ENCODE measurements at places on chromosomes 2 and 18.

- DNase-seq: no peak
These were observed 70.0 kb downstream of the MBP start for GRCh38 chr18:77062518-77063003.

GRCh38 chr2:3442185-3442584 lies 62.7 kb downstream of the TRAPPC12 start:
- DNase-seq: no peak

DNA sequence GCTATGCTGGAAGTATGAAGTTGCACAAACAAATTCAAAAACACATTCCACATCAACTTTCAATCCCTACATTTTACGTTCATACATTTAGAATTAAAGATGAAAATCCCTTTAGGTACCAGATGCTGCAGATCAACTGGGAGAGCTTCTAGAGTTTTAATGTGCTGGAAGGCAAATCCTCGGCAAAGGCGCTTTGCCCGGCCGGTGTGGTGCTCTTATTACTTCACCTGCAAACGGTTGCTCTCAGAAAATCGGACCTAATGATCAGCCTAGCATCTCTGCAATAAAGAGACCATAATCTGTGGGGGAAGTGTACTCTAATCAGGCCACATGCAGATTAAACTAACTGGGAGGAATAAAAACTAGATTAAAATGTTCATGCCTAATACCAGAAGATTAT lies 513.8 kb downstream of the ZEB2 start:
- no peak for DNase-seq

GRCh38 chr2:181585732-181586131 lies 71.2 kb downstream of the CERKL start:
- DNase-seq: no peak

- no peak for DNase-seq
These were observed 5.9 kb upstream of the ANKRD39 start for GRCh38 chr2:96863575-96864342.

DNA sequence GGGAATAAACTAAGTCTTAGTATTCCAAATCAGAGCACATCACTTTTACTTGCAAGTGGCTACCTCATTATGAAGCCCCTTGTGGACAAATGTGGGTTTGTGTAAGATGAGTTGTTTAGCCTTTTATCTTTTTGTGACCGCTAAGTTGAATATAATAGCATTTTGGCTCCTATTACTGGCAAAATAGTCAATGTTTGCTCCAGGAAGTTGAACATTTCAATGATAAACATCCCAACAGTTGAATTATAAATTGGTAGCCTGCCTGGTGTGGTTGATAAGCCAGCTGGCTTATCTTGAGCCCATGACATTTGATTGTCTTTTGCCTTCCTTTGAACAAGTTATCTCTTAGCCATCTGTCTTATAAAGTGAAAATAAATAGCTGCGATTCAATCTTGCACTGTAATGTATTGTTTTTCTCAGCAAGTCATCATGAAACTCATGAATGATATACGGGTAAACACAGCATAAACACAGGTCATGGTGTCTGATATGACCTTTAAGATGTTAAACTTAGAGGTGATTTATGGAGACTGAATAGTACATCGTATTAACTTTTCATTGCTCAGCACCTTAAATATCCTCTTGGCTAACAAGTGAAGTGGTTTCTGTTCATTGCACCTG lies 338.4 kb downstream of the SOCS6 start:
- DNase-seq: no peak

GRCh38 chr2:1759611-1759930 lies 15.3 kb upstream of the PXDN start:
- DNase-seq: no peak

DNA sequence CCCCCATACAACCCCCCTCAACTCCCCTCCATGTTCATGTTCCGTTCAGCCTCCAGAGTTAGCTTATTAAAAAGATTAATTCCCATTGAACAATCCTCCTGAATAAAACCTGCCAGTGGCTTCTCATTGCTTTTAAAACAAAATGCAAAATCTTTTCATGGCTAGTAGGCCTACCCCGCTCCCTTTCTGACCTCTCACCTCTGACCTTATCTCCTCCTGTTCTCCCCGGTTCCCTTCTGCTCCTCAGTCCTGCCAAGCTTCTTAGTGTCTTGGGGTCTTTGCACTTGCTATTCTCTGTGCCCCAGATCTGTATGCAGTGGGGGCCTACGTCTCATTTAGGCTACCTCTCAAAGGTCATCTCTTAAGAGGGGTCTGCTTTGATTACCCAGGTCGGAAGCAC lies 64.3 kb downstream of the RHOB start:
- no peak for DNase-seq

- no peak for DNase-seq
These were observed 27.2 kb upstream of the FBLN7 start for GRCh38 chr2:112110966-112111365.

- DNase-seq: no peak
These were observed 9.6 kb downstream of the SERPINB2 start for GRCh38 chr18:63897072-63897471.

DNA sequence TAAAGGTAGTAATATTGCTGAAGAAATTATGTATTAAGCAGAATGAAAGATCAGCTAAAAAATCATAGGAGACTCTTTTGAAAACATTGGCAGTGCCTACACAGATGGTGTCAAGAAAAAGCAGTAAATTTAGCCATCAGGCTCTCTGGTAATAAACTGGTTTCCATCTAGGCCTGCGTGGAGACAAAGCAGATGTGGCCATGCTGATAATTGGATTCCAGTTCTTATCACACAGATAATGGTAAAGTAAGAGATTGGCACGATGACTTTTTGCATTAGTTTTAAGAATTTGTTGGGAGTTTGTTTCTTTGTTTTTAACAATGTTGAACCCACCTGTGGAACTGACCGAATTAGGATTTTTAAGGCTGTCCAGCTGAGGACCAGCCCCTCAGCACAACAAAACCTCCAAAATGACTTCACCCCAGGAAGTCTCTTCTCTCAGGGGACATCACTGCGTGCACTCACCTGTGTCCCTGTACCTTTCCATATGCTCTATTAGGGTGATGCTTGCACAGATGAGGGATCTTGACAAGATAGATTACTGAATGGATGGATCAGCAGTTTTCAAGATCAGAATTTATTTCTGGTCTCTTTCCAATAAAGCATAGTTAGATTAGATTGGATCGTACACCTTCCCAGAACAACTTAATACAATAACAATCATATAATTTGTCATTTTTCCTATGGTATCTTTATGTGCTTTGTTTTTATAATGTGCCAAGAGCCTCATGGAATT lies 69.1 kb upstream of the DNAJC10 start:
- no peak for DNase-seq

DNA sequence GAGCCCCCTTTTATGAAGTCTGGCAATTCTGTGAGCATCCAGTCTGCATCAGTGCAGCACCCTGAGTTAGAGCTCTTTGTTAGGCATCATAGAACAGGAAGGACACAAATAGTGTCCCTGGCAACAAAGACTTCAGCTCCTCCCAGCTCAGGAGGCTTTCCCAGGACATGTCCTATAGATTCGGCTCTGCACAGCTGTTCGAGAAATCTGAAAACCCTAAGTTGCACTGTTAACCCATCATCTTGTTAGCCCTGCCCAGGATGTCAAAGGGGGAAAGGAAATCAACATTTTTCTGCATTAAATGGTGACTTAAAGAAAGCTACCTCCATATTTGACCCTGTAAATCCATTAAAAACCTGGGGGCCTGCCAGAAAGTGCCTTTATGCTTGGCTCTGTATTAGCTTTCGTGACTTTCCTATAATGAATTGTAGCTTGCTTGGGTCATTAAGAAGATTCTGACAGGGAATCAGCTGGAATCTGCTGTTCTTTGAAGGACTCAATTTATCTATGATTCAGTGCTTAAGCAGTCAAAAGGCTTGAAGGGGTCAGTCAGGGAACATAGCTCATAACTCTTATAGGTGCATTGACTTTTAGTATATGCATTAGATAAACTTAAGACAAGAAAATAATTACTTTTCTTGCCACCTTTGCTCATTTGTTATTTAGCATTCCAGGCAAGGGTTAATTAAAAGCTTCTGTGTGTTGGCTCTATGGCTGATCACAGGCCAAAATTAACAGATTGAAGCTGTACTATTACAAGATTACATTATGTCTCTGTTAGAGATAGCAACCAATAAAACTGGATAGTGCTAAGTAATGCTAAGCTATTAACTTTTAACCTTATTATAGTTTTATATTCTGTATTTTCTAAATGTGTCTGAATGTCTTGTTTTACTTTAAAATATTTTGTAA lies 20.6 kb downstream of the ERMN start:
- no peak for DNase-seq

DNA sequence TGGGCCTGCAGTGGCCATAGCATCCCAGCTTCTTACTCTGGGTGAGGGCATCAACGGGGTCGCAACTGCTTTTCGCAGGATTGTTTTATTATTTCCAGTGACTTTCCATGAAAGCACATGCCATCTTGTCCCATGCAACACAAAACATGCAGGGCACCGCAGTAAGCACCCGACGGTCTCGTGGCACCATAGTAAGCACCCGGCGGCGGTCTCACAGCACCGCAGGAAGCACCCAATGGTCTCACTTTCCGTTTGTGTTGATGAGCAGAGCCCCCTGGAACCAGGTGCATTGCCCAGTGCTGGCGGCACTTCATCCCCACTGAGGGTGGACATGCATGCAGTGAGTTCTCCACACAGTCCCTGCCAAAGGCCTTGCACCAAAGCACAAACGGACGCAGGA lies 271.9 kb downstream of the MYT1L start:
- DNase-seq: no peak

DNA sequence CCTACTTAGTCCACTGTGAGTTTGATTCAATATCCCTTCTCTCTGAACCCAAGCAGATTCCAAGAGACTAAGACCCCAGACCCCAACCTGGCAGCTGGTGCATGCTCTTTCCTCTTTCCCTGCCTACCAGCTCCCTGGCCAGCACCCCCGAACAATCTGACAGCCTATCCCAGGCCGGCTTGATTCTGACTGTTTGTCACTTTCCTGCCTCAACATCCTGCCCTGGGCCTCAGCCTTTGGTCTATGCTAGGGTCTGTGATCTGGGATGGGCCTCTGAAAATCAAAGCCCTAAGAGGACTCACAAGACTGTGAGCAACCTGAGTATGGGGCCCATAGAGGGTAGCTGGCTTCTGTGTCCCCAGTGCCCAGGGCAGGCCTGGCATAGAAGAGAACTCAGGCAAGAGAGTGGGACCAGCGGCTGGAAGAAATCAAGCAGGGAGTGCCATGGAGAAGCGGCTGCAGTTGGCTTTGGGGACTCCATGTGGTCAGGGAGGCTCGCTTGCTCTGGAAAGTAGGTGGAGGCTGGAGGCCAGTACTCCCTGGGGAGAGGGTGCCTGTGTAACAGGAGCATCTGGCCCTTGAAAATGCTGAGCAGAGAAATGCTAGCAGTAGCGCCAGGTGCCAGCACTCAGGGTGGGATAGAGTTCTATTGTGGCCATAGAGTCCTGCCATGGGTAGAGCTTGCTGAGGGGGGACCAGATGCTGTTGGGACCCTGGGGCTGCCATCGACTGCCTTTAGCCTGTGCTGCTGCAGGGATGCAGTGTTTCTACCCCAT lies 343.9 kb downstream of the DYSF start:
- DNase-seq: no peak

GRCh38 chr2:223586261-223586660 lies 15.9 kb downstream of the SCG2 start:
- peak; percentile 6 for DNase-seq

- DNase-seq: no peak
These were observed 17.3 kb downstream of the ZBTB7C start for GRCh38 chr18:48391868-48392267.

- DNase-seq: no peak
These were observed 861.8 kb downstream of the BCL11A start for GRCh38 chr2:59691518-59692190.

DNA sequence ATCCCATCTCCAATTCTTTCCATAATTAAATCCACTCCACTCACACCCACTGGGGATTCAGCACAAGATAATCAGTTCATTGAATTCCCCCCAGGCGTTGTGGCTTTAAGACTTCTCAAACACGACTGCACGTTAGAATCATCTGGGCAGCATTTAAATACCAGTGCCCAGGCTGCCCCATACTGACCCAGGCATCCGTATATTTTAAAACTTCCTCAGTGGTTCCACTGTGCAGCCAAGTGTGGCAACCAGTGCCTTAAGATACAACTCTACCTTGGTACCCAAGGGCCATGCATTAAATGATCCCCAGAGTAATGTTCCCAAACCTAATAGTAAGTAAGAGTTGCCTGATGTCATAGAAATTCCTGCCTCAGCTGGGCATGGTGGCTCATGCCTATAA lies 54.3 kb upstream of the BZW1 start:
- no peak for DNase-seq

GRCh38 chr2:134021830-134022524 lies 231.9 kb upstream of the MGAT5 start:
- no peak for DNase-seq

- DNase-seq: no peak
These were observed 67.2 kb downstream of the LCLAT1 start for GRCh38 chr2:30514134-30514847.

DNA sequence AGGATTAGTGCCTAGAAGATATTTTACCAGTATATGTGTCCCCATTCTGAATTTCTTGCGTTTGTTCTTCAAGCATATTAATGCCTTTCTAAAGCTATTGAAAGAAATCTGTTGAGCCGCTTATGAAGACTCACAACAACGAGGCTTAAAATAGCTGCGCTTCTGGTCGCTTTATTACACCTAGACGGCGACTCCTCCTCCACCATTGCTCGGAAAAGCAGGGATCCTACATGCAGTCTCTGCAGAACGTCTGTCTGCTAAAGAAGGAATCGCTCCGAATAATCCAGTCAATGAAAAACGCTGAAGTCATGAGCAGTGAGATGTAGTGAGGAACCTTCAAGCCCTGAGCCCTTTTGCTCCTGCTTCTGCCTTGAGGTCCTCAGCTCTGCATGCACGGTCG lies 94.8 kb upstream of the ZNF516 start:
- DNase-seq: no peak

DNA sequence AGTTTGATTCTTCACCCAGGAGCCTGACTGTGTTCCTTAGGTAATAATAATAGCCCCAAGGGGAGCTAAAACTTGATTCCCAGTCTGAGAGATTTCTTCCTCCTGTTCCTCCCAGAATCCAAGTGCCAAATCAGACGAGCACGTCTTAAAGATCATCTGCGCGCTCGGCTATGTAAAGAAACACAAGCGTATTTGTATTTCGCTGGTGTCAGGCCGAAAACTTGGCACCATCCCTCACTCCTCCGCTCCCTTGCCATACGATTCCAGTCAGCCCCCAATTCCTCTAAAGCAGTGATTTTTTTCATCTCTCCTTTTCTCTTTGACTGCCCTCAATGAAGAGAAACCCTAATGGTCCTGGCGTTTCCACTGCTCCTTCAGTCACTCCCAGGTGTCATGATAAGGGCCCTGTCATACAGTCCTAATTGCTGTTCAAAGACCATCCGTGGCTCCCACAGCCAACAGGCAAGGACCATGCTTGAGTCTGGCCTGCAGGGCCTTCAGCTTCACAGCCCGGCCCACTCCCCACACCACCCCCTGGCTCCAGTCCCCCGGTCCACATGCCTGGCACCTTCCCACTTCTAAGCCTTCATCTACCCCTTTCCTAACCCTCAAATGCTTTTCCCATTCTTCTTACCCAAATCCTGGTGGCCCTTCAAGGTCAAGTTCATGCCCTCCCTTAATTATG lies 130.8 kb upstream of the ID2 start:
- DNase-seq: no peak

Measured in NCI-H187 (cell line).